ENCODE measurements at places on chromosomes 2 and 18.

GRCh38 chr2:117537032-117537431 lies 277.5 kb upstream of the DDX18 start:
- no peak for DNase-seq

- DNase-seq = peak; percentile 40
Observed at GRCh38 chr2:100142393-100142792, at the start of gene AFF3. TSS of gene AFF3 (minus strand) at chr2:100142590. CDS start at chr2:100104454, 38,136 bp downstream.

- DNase-seq = no peak
Observed at GRCh38 chr2:123073956-123074355, 951.1 kb upstream of the CNTNAP5 start.

- no peak for DNase-seq
Observed at GRCh38 chr2:206164261-206164862, 4.7 kb downstream of the EEF1B2 start.

DNA sequence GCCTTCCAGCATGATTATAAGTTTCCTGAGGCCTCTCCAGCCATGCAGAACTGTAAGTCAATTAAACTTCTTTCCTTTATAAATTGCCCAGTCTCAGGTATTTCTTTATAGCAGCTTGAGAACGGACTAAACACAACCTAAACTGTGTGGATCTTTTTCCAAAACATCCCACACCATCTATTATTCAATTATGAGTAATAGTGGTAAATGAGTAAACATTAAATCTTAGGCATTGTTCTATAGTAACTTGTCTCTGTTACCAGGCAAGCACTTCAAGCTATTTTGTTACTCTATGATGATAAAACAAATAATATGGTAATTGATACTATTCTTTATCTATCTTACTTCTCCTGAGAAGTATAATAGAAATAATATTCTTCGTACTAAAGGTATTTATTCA lies 536.9 kb upstream of the CHAC2 start:
- DNase-seq = no peak

- no peak for DNase-seq
Observed at GRCh38 chr2:63023444-63023843, 27.2 kb upstream of the OTX1 start.

DNA sequence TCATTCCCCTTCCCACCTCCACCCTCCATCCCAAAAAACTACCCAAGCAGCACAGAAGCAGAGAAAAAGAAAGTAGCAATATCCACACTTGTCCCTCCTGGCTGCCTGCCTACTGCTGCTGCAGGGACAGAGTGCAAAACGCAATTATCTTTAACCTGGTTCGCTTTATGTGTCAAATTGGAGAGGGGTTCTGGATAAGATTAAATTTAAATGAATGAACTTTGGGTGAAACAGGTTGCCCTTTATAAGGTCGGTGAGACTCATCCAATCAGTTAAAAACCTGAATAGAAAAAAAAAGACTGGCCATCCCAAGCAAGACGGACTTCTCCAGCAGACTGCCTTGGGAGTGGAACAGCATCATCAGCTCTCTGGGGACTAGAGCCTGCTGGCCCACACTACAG lies 62.6 kb downstream of the ANKRD44 start:
- DNase-seq = no peak

DNA sequence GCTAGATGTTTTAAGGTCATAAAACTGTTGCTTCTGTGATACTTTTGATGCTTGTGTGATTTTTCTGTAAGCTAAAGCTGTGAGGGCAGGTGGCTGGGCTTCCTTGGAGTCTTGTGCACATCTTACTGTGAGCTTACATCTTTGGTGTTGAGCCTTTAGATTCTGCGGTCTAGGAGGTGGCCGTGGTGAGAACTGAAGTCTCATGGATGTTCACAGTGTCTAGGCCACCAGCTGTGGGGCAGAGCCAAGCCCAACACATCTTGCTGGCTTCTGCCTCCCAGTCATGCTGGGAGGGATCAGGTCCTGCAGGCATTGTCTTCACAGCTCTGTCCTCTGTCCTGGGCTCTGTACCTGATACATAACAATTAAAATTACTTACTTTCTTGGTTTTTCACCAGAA lies 219.7 kb upstream of the HS6ST1 start:
- no peak for DNase-seq

- no peak for DNase-seq
Observed at GRCh38 chr2:46804794-46805193, 110.8 kb downstream of the MCFD2 start.

- DNase-seq = no peak
Observed at GRCh38 chr18:56326336-56327072, 311.9 kb downstream of the TXNL1 start.

DNA sequence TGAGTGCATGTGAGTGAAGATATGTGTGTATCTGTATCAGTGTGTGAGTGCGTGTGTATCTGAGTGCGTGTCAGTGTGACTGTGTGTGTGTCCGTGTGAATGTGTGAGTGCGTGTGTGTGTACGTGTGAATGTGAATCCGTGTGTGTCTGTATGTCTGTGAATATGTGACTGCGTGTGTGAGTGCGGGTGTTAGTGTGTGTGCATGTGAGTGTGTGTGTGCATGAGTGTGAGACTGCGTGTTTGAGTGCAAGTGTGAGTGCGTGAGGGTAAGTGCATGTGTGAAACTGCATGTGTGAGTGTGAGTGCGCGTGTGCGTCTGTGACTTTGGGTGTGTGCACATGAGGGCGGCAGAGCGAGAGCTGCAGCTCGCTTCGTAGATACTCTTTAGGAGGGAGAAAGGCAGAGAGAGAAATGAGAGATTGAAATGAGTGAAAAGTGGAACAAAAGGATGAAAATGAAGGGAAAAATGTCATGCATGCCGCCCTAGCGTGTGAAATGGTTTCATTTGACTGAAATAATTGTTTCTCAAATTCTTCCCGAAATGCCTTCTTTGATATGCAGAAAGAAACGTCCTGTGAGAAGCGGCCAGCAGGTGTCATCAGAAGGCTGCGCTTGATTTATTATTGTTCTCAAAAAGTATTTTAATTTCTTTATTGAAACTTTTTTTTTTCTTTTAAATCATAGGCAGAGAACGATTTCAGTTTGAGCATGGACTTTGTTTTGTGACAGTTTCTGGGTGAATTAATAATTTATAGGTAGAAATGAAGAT lies 25.6 kb downstream of the ZNF407 start:
- no peak for DNase-seq

DNA sequence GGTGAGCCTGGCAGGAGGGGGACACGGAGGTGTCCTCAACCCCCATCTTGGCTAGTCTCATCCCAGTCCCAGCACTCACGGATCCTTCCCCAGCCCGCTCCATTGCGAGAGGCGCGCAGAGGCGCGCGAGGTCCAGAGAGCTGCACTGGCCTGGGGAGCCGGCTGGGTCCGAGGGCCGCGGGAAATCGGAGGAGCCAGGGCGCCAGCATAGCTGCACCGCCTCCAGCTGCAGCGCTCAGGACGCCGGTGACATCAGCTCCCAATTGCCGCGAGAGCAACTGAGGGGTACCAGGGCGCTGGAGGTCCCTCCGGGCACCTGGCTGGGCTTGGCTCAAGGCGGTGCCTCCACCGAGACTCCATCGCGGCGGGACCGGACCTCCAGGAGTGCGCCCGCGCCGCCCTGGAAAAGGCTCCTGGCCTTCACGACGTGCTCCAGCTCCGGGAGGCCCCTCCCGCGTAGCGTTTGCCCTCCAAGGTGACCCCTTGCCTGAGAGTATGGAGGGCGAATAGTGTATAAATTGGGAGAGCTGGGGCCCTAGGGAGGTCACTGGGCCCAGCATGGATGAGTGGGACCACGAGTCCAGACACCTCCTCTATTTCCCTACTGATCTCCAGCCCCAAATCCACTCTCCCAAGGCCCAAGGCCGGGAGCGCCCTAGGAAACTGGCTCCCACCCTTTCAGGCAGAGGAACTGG lies 5.5 kb downstream of the RTKN start:
- DNase-seq = no peak

DNA sequence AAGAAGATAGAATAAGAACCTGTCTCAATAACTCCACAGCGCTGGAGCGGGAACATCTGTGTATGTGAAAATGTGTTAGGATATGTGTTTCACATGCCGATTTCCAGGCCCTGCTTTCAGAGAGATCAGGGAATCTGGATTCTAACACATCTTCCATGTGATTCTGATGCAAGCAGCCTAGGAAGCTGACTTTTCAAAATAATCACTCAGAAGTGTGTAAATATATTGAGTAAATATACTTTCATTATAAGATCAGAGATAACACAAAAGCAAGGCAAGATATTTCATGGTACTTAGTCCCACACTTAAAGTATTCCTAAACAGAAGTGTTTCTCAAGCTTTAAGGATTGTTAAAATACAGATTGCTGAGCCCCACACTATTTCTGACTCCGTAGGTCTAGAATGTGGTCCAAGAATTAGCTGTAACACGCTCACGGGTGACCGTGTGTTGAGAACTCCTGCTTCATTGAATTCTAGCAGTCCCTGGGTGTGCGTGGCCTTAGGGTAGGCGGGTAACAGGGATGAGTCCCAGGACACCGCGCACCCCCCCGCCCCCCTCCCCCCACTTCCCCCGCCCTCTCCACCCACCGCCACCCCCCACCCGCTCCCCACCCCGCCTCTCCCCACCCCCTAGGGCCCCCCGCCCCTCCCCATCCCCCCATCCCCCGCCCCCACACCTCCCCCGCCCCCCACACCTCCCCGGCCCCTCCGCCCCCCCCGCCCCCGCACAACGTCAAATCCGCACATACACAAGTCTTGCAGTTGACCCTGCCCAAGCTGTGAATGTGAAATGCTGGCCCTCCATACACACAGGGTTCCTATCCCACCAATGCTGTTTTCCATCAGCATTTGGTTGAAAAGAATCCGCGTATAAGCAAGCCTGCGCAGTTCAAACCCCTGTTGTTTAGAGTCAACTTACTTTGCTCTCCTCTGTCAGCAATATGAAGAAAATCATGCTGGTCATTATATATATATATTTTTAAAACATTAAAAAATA lies 94.2 kb upstream of the SLC39A10 start:
- DNase-seq = no peak

GRCh38 chr2:15940661-15941480 lies 521 bp downstream of the MYCN start:
- DNase-seq = no peak

DNA sequence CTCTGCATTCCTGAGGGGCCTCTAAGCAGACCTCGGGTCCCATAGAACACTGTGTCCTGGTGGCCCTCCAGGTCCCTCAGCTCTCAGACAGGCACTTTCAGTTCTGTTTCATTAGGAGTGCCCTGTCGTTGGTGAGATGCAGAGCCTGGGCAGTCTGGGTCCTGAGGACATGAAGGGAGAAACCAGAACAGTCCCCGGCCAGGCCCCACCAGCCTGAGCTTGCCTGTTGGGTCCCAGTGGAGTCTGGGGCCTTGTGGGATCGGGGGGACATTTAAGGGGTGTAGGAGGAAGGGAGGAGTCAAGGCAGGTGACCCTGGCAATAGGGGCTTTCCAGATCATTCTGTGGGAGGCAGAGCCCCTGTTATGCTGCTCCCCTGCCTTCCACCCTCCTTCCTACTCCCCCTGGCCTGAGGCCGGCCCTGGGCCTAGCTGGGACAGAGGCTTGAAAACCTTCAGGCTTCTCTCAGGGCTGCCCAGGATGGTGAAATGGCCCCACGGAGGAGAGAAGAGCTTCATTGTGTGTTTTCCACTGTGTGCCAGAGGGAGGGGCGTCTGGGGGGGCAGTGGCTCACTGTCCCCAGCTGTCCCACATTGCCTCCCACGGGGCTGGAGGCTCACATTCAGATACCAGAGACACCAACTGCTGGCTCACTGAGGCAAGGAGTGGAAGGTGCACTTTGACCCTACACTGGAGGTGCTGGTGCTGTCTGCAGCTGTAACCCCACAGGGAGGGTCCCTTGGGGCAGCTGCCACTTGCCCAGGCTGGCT lies 26.6 kb upstream of the CATIP start:
- DNase-seq = no peak

DNA sequence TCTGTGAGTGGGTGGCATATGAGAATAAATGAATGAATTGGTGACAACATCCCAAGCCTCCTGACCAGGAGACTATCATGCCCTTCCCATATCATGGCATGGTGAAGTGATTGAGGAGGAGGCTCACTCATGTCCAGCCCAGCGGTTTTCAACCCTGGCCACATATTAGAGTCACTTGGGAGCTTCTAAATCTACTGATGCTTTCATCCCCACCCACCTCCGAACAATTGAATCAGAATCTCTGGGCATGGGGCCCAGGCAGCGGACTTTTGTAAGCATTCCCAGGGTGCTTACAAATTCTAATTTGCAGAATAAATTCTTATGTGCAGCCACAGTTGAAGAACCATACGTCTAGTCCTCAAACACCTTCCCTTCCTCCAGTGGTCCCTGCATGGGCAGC lies 81.7 kb upstream of the SEC11C start:
- no peak for DNase-seq

DNA sequence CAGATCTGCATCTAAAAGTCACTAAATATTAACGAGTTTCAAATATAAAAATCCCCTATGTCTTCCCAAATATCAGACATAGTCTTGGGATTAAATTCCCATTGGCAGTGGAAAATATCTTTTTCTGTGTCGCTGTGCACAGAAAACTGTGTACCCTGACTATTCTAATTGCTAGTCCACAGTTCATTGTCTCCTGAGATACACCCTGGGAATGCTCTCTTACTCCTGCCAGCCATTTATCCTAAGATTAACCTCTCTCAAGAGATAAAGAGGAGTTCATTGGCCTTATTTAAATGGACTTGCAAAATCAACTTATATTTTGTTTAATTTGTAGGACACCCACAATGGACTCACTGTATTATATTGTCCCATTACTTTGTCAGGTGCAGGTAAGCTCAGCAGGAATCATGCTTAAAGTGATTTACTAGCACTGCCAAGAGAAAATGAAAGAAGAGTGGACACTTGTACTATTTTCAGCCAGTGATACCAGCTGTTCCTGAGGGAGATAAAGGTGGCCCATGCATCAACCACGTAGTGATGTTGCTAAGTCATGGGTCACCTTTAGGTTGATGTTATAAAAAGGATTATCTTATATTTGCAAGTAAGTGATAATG lies 553.8 kb downstream of the PIK3C3 start:
- DNase-seq = no peak

DNA sequence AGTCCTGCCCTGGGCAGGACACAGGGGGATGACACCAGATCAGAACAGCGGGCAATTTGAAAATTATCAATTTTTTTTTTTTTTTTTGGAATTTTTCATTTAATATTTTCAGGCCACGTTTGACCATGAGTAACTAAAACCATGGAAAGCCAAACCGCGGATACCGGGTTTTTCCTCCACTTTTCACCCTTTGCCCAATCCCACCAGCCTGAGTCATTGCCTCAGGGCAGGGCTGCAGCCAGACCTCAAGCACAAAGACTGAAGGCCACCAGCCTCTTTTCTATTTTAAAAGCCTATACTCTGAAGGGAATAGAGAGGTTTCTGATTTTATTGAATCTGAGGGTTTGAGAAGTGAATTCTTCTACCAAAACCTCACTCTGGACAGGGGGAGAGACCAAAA lies 381.1 kb downstream of the IRS1 start:
- no peak for DNase-seq

DNA sequence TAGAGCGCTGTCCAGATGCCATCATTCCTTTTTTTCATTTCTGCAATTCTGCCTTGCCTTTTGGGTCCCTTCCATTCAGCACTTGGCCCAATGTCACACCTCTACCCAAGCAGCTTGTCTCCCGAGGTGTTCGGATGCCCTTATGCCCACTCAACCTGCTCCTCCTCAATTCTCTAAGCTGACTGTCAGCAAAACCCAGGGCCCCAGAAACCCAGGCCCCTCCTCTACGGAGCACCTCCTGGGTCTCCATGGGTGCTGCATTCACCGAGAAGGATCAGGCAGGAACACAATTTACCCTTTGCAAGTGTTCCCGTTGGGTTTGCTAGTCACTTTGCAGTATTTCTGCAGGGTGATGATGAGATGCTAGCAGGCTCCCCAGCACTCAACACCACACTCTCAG lies 86.7 kb upstream of the RAB6C start:
- DNase-seq = no peak

GRCh38 chr18:58212274-58212673 lies 168.2 kb downstream of the NEDD4L start:
- no peak for DNase-seq

GRCh38 chr18:76803413-76803812 lies 18.9 kb upstream of the ZNF236 start:
- no peak for DNase-seq
